Urinary bladder (tissue), 4 donors: ENCODE measurements at places on chromosomes 11 and 22. TPM values are rescaled to one million over a fixed set of nuclear protein-coding genes. Genes with fewer than 3 reads are reported as not detected.

GRCh38 chr22:45429424-45429823 lies 15.9 kb downstream of the RIBC2 start:
- DNase-seq: no peak

LRRC75B gene
- 9.6 TPM for total RNA-seq

GRCh38 chr11:96026310-96026709 lies 102.4 kb upstream of the MTMR2 start:
- DNase-seq: no peak

DNA sequence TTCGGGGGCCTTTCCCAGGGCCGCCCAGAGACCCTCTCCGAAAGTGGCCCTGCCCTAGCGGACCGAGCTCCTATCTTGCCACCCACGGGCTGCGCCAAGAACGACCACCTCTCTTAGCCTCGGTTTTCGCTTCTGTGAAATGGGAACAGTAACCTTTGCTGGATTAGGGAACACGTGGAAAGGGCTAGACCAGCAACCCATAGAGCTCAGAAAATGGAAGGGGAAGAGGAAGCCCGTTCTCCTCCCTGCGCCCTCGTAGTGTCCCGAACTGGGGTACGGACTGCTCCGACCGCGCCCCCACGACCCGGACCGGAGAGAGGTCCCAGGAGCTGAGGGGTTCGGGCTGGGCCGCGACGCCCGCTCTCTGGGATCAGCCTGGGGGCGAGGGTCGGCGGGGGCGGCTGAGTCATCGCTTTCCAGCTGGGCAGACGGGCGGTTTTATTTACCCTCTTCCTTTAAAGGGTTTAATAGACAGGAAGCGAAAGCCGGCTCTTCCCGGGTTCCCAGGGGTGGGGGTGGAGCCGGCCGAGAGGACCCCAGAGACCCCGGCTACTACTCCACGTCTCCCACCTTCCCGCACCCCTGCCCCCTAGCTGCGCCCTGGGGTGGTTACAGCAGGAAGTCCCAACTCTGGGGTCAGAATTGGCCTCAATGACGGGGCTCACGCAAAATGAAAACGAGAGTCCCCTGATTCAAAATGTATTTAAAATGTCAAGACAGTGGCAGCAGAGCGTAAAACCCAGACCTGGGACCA lies 907 bp upstream of the PHLDA2 start:
- DNase-seq: no peak
